ENCODE measurements at places on chromosomes 12 and 14.

- DNase-seq: no peak
Observed at GRCh38 chr14:52840877-52841276, 49.5 kb upstream of the GNPNAT1 start.

DNA sequence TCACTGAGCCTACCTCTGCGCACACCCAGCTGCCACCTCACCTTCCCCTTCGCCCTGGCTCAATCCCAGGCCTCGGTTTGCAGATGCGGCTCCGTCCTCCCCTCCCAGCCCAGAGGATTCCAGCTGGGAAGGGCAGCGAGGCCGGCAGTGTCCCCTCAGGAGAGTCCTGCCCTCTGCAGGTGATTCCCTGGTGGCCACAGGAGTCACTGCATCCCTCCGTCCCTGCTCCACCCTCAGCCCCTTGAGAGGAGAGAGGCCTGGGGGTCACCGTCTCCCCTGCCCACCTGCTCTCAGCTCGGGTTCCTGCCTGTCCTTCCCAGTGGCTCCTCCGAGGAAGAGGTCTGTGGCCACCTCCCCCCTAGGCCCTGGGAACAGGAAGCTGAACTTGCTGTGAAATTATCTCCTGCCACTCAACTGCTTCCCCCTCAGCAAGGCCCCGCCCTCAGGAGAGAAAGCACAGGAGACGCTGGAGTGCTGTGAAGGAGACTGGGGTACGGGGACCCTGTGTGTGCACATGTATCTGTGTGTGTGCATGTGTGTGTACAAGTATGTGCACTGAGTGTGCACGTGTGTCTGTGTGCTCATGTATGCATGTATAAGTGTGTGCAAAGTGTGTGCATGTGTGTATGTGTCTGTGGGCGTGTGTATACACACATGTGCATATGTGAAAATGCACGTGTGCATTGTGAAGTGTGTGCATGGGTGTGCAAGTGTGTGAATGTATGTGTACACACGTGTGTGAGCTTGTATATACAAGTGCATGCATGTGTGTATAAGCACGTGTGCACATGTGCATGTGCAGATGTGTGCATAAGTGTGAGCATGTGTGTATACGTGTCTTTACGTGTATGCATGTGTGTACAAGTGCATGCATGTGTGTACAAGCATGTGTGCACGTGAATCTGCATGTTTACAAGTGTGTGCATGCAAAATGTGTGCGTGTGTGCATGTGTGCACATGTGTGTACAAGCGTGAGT, 13.2 kb upstream of the GALNT9 start:
- DNase-seq: no peak

DNA sequence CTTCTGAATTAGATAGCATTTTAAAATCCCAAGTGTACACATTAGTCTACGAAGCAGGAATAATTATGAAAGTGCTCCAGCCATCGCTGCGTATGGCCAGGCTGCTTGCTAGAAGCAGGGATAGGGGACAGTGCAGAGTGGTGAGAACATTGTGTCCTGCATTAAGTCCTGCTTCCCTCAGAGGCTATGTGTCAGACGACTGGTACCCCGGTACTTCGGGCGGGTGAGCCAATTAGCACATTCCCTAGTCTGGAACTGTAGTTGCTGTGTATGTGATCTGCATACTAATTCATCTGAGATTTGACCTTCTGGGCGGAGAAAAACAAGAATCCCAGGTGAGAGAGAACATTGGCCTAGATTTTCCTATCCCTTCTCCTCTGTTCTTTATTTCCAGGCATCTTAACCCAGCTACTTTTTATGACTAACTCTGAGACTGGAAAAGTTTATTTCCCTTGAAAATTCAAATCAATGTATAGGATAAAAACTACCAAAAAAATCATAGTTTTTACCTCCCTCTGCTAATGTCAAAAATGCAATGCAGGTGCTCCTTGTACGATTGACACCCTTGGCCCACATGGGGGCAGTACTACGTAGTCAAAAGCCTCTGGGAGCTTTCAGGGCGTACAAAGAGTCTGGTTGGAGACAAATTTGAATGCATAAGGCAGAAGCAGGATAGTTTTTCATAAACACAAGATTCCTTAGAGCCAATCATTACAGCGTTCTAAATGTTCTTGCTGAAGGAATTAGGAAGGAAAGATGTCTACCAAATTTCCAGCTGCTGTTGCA, 764.3 kb downstream of the NOVA1 start:
- DNase-seq: no peak

DNA sequence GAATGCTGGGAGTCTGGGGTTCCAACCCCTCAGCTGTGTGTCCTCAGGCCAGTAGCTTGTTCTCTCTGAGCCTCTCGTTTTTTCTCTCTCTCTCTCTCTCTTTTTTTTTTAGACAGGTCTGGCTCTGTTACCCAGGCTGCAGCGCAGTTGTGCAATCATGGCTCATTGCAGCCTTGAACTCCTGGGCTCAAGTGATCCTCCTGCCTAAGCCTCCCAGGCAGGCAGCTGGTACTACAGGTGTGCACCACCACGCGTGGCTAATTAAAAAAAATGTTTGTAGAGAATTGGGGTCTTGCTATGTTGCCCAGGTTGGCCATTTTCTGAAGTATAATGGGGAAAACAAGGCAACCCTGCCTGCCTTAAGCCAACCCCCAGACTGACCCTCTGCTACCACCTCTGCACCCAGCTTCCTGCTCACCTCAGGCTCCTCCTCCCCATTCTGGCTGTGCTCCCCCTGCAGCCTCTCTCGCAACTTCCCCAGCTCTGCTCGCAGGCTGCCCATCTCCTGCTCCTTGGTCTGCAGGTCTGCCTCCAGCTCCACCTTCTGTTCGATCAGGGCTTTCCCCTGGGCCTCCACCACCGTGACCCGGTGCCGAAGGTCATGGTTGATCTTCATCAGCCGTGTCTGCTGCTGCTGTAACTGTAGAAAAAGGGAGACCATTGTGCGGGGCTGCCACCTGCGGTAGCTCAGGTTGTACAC, 35.2 kb downstream of the RILPL1 start:
- DNase-seq: no peak

DNA sequence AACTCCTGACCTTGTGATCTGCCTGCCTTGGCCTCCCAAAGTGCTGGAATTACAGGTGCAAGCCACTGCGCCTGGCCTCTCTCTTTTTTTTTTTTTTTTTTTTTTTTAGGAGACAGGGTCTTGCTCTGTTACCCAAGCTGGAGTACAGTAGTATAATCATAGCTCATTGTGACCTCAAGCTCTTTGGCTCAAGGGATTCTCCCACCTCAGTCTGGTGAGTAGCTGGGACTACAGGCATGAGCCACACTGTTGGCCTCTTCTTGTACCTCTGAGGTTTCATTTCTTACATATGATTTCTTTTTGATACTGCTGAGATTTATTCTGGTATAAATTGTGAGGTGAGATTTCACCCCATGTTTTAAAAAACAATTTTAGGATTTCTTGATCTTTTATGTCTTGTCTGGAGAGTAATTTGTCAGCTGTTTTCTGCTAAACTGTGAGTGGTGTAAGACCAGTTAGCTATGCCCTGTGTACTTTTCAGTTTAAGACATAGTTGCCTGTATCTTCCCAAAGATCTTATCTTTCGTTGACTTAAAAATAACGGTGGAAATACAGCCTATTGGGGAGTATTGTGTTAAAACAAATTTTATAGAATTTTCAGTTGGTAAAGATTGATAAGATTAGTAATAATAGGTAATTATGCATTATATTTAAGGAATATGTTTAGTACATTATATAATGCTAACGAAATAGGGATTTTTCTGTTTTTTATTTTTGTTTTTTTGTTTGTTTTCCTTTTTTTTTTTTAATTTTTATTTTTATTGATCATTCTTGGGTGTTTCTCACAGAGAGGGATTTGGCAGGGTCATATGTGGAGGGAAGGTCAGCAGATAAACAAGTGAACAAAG, 31.7 kb downstream of the WDR20 start:
- DNase-seq: no peak

DNA sequence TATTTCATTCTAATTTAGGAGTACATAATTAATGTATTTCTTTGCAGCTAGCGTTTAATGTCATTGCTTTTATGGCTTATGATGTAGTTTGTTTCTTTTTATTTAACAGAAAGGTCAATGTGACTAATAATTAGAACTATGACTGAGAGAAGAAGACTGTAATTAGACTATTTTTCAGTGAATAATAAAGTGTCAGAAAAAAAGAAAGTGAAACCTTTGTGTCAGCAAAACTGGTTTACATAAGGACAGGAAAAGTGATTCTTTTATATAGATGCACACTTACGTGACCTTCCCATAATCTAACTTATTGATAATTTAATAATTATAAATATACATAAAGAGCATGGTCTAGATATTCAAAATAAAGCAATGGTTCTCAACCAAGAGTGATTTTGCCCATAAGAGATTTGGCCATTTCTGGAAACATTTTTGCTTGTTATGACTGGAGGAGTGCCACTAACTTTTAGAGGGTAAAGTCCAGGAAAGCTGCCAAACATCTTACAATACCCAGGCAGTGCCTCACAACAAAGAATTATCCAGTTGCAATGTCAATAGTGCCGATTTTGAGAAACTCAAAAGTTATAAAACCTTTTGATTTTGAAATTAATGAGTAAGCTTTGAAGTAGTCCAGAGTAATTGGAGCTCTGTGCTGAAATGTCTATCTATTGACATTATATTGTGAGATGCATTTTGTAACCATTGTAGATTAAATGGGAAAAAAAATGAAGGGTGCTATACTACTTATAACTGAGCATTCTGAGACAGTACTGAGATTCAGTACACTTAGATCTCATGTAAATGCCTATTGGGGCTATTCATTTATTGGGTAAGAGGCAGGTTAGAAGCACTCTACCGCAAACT, 227.1 kb downstream of the C12orf50 start:
- DNase-seq: no peak

GRCh38 chr14:26138764-26139445, 458.9 kb downstream of the NOVA1 start:
- DNase-seq: no peak

- no peak for DNase-seq
Observed at GRCh38 chr14:49961270-49962222, 68.7 kb downstream of the ARF6 start.

DNA sequence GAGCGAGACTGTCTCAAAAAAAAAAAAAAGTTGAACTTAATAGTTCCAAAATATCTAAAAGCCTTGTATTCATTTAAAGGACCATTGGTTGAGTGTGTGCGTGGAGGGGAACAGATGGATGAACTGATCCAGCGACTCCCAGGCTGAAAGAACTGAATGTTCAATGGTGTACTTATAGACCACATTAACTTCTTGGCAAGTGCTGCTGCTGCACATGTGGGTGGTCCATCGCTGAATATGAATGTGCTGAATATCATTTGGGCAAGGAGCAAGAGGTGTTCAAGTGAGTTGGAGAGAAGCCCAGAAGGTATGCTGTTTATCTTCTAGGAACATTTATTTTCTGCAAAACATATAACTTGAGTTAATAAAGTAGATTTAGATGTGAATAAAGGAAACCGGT, 289.0 kb upstream of the RPL10L start:
- DNase-seq: no peak

- no peak for DNase-seq
Observed at GRCh38 chr12:130764073-130764472, 48.0 kb upstream of the RIMBP2 start.

GRCh38 chr14:95495538-95496025, 20.9 kb downstream of the SYNE3 start:
- DNase-seq: no peak
